Fibroblast of skin of abdomen (primary cell): ENCODE measurements at places on chromosomes 1 and 21.

GRCh38 chr1:229474509-229474908, 33.6 kb downstream of the NUP133 start:
- no peak for DNase-seq

GRCh38 chr1:167387251-167387910, 130.9 kb downstream of the CD247 start:
- DNase-seq = no peak

DNA sequence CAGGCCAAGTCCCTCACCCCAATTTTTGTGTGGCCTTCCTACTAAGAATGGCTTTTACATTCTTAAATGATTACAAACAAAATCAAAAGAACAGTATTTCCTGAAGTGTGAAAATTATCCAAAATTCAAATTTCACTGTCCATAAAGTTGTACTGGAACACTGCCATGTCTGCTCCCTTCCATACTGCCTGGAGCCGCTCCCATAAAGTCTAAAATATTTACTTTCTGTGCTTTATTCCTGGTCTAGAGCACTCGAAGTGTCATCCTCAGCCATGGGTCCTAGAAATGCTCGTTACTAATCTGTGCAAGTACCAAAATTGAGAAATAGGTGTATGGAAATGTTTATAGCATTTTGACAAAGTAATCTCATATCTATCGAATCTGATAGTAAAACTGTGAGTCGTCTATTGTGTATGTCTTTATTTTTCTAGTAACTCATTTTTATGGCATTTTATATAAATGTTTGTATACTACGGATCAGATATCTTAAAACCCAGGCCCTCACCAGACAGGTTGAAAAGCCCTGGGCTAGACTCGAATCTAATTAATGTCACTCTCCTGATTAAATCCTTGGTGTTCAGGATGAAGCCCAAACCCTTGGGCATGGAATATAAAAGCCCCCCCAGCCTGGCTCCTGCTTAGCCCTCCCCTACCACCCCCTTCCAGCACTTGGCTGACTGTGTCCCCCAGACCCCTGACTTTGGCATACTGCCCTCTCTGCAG, 4.9 kb downstream of the LBR start:
- no peak for DNase-seq

DNA sequence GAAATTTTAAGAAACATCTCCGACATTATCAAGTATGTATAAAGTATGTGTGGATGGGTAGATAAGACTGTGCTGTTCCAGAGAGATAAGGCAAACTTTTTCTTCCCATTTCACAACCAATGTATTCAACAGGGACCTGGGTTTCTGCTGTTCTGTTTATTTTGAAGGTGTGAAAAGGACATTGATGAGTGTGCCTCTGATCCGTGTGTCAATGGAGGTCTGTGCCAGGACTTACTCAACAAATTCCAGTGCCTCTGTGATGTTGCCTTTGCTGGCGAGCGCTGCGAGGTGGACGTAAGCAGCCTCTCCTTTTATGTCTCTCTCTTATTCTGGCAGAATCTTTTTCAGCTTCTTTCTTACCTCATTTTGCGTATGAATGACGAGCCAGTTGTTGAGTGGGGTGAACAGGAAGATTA, 174.0 kb downstream of the CRB1 start:
- DNase-seq = peak; percentile 72

GRCh38 chr1:109565241-109565640, 16.8 kb downstream of the GNAI3 start:
- DNase-seq = no peak

- peak; percentile 30 for DNase-seq
Measured at GRCh38 chr1:56933606-56934005, 32.2 kb downstream of the C8B start.

DNA sequence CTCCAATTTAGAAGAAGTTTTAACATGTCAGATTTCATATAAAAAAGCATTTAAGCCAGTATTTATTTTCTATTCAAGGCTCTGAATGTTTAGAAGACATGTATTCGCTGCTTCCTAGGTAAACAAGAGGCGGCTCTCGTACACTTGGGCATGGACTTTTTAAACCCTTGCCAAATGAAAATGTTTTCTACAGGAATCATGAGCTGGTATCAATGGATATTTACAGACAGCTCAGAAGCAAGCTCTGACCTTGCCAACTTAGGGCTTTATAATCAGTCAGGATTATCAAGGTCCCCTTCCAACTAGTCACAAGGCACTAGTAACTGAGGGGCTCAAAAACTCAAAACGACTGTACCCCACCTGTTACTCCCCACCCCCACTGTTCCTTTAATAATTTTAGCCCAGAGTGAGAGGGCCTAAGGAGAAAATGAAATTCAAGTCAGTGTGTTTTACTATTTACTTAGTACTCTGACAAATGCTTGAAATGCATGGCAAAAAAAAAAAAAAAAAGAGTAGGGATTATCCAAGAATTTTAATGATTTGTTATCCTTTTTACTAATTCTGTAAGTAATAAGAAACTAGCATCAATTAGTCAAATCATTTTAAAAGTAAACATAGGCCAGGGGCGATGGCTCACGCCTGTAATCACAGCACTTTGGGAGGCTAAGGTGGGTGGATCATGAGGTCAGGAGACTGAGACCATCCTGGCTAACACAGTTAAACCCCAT, 12.4 kb downstream of the CLSTN1 start:
- DNase-seq = no peak

DNA sequence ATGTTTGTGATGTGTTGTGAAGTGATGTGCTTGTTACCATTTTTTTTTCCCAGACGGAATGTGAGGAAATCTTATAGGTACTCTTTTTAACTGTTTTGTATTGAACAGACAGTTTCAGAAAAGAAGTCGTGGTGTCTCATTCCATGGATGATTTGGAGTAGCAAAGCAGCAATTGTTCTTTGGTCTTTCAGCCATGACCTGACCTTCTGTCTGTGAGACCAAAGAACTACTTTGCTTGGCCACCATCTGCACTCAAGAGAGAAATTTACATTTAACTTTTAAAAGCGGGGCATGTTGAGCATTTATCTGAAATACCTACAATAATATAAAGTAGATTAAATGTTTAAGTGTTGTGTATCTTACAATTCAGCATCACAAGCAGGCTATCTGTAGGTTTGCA, 90.2 kb downstream of the SDCCAG8 start:
- DNase-seq = no peak
